ENCODE measurements at places on chromosomes 16 and 17.

GRCh38 chr16:20061132-20061531 lies 12.6 kb downstream of the GPR139 start:
- no peak for DNase-seq

DNA sequence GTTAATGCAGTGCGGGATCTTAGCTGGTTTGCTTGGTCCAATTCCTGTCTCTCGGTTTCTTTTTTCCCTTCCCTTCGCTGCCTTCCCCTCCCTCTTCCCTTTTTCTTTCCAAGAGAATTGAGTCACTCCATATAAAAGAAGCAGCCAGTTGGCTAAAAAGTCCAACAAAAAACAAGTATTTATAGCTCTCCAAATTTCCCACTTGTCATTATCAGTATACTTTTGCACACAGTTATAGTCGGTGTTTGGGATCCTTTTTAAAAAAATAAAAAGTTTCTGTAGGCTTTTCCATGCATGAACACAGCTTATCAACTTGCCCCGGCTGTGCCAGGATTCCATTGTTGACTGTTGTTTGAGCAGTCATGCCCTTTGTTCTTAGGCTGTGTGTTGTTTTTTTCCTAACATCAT lies 24.9 kb downstream of the HMOX2 start:
- DNase-seq, result no peak

GRCh38 chr17:78787444-78787843 lies 5.4 kb upstream of the CYTH1 start:
- DNase-seq, result no peak

DNA sequence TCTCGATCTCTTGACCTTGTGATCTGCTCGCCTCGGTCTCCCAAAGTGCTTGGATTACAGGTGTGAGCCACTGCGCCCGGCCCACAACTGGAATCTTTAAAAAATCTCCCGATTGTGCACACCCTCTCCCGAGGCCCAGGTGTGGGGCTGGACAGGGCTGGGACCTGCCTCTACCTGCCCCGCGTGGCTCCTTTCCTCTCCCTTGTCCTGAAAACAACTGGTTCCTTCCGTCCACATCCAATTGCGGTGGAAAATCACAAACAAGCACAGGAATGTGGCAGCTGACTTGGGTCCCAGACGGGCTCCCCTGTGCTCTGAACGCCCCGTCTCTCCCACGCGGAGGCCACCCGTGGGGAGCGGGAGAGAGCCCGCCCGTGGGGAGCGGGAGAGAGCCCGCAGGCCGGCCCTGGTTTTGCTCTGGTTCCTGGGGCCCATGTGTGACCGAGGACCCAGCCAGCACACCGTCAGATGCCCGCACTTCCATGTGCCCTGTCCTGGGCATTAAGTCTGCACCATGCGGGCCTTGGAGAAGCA lies 3.0 kb upstream of the TMEM204 start:
- no peak for DNase-seq

- no peak for DNase-seq
These were observed 101.9 kb downstream of the STX8 start for GRCh38 chr17:9473711-9474110.

- DNase-seq, result no peak
These were observed 15.8 kb downstream of the ANKFY1 start for GRCh38 chr17:4247971-4248388.

DNA sequence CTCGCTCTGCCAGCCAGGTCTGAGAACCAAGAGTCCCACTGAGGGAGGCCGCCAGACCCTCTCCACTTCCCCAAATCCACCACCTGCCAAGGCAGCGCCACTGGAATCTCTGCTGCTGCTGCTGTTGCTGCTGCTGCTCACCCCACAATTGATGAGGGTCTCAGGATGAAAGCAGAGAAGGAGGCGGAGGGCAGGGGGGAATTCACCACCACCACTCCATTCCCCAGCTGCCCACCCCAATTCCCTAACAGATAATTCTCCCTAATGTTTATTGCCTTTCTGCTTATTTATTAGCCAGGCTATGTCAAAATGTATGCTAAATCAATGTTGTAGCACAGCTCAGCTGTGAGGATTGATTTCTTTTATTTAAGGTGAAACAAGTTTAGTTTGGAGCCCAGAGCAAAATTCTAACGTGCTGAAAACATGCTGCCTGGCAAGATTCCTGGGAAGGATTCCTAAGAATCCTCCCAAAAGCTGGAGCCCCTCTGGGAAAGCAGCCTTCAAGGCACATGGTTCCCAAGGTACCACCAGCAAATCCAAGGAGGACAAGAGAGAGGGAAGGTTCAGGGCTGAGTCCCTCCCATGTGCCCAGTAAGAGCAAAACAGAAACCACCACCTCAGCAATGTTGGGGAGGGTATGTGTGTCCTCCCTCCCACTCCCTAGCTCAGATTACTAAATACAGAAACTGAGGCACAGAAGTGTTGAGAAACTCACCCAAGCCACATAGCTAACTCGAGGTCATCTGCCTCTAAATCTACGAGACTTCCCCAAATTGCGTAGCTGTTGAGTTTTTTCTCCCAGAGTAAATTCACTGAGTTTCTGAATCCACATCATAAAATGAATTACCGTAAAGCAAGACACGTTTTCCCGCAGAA lies 12.2 kb upstream of the CDH5 start:
- no peak for DNase-seq

GRCh38 chr16:84899414-84899813 lies 79.6 kb downstream of the CRISPLD2 start:
- DNase-seq, result no peak

DNA sequence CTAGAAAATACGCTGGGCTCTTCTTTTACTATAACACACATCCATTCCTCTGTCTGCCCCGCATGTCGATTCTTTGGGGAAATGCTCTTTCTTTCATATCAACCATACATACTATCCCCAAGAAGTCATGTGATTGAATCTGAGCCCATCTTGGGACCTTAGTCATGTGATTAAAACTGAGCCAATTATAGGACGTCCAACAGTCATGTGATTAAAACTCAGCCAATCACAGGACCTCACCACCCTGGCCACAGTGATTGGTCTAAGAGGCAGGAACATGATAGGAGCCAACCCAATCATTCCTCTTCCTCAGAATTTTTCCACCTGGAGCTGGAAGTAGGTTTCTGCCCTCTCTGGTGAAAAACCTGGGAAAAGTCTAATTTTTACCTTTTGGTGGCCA lies 78.8 kb downstream of the TMEM114 start:
- no peak for DNase-seq

DNA sequence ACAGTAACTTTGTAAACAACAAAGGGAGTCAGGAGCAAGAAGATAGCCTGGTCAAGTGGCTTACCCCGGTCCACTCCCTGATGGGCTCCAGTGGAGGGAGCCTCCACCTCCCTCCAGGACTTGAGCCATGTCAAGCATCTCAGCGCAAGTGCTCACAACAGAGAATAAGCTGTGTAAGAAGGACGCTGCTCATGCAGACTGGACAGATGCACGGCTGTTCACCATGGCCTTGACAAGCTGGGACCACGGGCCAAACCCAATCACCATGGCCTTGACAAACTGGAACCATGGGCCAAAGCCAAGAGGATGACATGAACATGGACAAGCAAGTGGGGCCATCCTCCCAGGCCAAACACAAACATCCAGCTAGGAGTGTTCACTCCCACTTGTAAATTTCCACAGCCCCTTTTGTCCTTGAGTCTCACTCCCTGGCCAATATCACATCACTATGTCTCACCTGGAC lies 3.4 kb upstream of the PITPNM3 start:
- no peak for DNase-seq

DNA sequence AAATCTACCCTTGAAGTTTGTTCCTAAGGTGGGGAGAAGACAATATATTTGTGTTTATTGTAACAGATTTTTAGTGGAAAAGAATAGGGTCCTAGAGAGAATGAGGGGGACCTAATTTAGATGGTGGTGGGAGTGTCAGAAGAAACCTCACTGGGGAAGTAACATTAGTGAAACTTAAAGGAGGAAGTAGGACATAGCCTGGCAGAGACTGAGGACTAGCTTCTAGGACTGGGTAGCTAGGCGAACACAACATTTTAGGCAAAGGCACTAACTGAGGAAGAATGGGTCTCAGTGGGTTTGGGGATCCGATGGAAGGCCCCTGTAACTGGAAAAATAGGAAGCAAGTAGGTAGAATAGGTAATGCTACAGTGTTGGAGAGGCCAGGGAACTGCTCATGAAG lies 4.2 kb upstream of the ARL2BP start:
- no peak for DNase-seq

DNA sequence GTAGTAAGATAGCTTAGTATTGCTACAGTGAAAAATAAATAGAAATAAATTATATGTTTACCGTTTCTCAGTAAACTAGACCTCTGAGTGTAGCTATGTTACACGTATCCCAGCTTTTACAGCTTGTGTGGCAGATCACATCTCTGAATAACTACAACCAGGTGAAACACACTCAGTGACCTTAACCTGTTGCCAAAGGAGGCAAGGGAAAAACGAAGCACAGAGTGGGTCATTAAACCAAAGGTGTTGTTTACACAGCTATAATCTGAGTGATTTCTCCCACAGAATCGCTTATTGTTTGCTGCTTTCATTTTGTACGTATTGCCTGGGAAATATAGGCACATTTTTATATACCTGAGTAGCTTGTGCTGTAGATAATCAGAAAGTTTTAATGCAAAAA lies 688.2 kb upstream of the KIF2B start:
- DNase-seq, result no peak

DNA sequence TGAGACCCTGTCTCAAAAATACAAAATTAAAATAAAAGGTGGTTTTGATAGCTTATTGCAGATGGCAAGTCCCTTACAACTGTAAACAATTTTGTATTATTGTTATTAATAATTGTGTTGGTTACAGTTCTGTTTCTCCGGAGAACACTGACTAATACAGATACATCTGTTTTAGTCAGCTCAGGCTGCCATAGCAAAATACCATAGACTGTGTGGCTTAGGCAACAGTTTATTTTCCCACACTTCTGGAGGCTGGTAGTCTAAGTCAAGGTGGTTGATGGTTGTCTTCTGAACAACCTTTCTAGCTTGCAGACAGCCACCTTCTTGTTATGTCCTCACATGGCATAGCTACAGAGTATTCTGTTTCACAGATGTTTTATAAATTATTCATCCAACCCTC lies 14.2 kb upstream of the IL21R start:
- DNase-seq, result no peak

DNA sequence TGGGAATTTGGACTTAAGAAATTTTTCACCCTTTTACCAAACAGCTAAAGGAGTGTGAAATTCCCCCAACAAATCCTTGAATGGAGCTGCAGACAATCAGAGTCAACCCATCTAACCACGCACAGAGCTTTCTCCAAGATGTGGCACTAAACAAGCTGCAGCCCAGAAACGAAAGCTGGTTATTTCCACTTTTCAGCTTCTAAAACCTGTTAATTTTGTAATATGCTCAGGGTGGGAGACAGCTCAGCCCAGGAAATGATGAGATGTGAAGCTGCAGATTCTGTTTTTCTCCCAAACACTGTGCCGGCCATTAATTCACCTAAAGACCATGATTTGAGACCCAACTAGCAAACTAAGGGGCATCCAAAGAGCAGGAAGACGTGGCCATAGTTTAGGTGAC lies 33.2 kb upstream of the ABR start:
- no peak for DNase-seq

DNA sequence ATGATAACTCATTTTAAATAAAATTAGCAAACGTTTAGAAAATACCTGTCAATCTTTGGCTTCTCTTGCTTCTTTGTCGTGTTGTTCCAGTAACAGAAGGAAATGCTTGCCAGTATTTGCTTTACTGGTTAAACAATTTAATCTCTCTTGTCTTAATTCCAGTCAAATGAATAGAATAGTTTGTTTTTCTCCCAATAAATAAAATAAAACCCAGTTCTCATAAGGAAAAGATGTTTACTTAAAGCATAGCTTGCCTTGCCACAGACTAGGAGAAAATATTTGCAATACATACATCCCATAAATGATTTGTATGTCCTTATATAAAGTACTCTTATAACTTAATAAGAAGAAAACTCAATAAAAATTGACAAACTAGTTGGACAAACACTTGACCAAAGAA lies 43.9 kb upstream of the TEKT3 start:
- DNase-seq, result no peak

GRCh38 chr16:24499193-24499814 lies 40.1 kb upstream of the RBBP6 start:
- no peak for DNase-seq

- no peak for DNase-seq
These were observed 201.8 kb downstream of the RPTOR start for GRCh38 chr17:80746262-80746935.

DNA sequence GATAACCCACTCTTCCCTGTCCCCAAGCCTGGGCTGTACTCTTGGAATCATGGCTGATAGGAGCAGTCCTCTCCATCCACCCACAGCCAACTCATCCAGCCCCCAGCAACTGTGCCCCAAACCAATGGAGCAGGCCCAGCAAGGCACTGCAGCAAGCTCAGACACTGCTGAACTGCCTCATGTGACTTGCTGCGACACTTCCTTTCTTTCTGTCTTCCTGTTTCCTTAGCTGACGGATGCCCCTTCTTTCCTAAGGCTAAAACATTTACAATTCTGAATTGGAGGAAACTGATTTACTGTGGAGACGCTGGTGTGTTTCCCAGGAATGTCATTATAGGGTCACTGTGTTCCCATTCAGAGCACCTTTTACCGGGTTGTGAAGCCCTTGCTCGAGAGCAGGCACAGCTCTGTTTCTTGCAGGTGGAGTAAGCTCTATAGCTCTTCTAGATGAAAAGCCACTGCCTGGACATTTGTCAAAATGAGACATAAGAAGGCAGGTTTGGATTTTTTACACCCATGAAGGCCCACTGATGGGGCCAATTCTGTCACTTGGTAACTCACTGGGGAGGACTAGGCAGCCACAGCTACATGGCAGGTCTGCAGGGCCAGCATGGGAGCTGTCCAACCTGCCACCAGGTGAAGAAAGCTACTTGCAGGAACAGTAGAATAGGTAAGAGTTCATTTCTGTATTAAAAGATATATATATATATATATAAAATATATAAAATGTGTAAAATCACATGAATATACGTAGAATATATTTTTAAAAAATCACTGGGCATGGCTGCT lies 27.4 kb downstream of the TMEM11 start:
- no peak for DNase-seq

DNA sequence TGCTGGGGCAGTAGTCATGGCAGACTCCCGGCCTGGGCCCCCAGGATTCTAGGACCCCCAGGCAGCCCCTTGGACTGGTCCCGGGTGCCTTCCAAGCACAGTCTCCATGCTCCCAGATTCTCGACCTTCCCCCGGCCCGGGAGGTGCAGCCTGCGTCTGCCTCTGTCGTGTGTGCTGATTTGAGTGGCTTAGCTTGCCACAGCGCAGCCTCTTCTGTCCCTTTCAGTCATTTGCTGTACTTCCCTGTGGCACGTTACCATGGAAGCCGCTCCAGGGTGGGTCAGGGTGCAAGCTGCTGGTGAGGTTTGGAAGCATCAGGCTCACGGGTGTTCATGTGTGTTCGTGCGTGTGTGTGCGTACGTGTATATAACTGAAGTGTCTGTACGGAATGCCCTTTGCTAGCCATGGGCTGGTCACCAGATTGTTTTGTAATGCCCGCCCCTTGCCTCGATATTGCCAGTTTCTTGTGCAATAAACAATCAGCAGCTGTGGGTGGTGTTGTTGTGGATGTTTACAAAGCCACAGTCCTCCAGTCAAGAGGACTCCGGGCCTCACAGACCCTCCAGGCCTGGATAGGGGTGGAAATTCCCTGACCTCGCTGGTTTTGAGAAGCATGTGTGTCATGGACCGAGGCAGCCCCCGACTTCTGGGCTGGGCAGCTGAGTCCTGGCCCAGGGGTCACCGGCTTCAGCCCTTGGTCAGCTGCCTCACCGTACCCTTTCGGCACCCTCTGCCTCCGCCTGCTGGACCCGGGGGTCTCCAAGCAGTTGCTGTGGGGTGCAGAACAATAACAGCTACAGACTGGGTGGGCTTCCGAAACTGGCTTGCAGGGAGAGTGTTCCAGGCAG lies 9.7 kb upstream of the CLEC18A start:
- DNase-seq, result peak; percentile 78

- no peak for DNase-seq
These were observed 19.1 kb upstream of the RSL1D1 start for GRCh38 chr16:11870399-11870798.
